ENCODE measurements at places on chromosomes 11 and 22.

GRCh38 chr22:25839755-25840154 lies 97.8 kb downstream of the MYO18B start:
- DNase-seq = no peak

DNA sequence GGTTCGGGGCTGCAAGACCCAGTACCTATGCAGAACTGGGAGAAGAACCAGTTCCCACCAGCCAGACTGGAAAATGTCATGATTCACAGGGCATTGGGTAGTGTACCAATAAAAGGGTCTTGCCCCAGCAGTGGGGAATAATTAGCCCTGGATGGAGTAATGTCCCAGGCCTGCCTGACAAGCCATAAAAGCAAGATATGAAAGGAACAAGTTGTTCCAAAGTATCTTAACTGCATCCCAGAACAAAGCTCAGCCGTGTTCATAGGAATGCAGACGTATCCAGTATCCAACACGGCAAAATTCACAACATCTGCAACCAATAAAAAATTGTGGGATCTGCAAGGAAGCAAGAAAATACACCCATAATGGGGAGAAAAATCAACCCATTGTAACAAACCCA lies 47.9 kb downstream of the ASCL2 start:
- DNase-seq = no peak

- no peak for DNase-seq
Measured at GRCh38 chr11:65151331-65151899, 17.1 kb upstream of the SYVN1 start.

DNA sequence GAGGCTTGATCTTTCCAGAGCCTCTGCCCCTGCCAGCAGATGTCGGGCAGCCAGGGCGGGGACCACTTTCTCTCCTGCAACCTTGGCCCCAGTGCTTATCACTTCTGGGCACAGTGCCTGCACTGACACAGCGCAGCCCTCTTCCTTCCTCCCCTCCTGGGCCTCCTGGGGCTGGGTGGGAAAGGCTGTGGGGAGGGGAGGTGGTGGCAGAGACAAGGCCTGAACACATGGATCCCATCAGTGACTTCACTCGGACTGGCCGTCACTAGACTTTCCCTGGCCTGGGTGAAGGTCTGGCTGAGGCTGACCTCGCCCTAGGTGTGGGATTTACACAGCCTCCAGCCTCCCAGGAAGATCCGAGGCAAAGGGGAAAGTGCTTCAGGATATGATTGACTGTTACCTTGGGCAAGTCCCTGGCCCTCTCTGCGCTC lies 68.1 kb downstream of the LRRC32 start:
- no peak for DNase-seq

DNA sequence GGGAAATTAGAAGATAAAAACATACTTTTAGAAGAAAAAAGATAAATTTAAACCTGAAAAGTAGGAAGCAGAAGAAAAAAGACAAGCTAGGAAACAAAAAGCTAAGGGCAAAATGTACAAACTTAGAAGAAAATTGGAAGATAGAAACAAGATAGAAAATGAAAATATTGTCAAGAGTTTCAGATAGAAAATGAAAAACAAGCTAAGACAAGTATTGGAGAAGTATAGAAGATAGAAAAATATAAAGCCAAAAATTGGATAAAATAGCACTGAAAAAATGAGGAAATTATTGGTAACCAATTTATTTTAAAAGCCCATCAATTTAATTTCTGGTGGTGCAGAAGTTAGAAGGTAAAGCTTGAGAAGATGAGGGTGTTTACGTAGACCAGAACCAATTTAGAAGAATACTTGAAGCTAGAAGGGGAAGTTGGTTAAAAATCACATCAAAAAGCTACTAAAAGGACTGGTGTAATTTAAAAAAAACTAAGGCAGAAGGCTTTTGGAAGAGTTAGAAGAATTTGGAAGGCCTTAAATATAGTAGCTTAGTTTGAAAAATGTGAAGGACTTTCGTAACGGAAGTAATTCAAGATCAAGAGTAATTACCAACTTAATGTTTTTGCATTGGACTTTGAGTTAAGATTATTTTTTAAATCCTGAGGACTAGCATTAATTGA lies 1.0 kb downstream of the MALAT1 start:
- DNase-seq = no peak

- no peak for DNase-seq
Measured at GRCh38 chr11:77096591-77097019, 6.0 kb upstream of the OMP start.

DNA sequence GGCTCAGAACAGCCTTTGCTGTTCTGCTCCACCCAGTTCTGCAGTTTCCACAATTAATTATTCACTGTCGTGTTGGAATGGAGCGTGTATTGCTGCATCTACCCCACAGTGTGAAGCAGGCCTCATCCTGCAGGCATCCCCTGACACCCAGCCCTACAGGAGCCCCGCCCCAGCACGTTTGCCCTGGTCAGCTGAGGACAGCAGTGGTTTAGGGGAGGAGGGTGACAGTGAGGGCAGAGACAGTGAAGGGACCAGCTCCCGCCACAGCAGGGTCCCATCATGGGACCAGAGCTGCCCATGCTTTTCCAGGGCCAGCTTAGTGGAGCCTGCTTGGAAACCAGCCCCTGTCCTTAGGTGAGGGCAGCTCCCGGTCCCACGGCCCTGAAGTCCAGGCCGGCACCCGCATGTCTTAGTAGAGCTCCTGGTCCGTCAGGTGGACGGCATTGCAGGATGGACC lies 273.0 kb downstream of the TBC1D22A start:
- no peak for DNase-seq

DNA sequence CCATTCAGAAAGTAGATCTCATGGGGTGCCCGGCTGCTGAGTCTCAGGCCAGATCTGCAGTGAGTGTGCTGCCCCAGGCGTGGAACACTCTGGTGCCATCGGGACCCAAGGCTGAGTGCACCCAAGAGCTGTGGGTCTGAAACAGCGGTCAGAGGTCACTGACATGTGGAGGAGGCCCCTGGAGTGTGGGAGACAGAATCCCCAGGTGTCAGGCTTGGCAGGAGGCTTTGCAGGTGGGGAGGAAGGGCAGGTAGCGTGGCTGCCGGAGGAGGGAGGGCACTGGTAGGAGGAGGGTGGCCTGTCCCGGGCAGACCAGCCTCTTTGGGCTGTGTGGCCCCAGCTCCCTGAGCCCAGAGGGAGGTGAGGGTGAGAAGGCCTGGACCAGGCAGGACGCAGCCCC lies 31.7 kb upstream of the KRTAP5-6 start:
- DNase-seq = no peak

DNA sequence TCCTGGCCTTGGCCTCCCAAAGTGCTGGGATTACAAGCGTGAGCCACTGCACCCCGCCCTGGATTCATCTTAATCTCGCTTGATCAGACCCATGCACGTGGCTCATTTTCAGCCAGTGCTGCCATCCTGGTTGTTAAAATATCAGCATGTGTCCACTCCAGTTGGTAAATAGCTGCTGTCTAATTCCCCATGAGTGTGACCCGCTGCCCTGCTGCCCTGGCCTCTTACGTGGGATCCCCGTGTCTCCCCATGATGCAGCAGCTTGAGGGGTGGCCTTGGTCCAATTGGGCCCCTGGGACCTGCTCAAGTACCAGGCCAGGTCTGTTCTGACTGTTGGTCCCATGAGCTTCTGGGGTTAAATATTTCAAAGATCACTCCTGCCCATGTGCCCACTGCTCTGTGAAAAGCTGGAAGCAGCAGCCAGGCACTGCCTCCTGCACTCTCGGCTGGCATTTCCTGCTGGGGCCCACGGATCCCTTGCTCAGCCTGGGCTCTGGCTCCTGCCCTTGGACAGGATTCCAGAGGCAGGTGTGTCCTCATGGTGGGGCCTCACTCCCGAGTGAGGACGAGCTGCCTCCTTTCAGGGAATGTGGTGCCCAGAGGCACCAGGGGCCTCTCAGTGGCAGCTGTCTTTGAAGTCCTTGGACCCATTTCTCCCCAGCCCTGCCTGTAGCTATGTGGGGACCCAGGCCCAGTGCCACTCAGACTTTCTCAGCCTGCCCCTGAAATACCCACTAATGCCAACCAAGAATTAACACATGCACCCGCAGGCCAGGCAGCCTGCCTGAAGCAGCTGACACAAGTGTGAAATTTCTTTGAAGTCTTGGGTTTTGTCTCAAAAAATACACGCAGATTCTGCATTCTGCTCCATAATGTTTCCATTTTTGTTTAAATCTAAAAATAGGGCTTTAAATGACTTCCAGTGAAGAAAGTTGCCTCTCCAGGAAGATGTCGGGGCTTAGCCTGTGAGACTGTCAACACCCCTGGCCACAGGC lies 38.1 kb upstream of the PRDM11 start:
- DNase-seq = no peak

DNA sequence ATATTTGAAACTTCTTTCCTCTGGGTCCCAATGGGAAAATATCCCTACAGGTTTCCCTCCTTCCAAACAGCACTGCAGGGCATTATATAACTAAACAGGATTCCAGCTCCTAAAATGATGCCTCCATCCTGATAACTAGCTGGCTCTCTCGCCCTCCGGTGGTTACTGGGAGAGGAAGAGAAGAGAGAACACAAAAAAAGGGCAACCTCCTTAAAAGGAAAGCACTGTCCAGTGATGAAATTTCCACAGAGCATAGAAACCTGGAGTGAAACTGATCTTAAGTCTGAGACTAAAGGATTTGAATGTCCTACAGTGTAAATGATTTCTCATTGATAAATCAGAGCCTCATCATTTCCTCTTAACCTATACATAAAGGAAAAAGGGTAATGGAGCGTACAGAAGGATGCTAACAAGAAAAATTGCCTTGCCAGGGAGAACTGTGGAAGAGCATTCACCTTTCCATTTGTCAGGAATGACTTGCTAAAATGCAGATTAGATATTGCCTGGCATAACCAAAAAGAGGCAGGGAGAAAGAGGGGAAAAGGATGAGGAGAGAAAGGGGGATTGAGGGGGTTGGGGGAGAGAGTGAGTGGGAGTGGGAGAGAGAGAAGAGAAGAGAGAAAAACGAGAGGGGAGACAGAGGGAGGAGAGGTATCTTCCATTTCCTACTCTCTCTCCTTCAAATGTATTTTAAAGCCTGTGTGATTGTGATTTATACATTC lies 121.3 kb downstream of the APOL5 start:
- DNase-seq = peak; percentile 31

- DNase-seq = no peak
Measured at GRCh38 chr11:33067294-33067693, 27.9 kb downstream of the TCP11L1 start.

DNA sequence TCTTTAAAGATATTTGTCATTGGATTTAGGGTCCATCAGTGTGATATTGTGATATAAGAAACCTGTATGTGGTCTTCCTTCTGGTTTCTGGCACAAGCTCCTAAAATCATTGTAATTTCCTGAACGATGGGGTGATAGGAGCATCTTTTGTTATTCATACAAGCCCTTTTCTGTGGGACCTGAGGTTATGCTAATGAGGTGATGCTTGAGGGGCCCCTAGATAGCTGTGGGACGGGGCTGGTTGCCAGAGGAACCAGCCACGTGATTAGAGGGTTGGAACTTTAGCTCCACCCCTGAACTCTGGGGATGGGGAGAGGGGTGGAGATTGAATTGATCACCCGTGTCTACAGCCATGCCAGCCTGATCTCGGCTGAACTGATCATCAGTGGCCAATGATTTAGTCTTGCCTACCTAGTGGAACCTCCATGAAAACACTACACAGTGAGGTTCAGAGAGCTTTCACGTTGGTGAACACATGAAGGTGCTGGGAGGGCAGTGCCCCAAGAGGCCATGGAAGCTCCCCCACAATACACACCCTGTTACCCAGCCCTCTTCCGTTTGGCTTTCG lies 62.8 kb downstream of the BCR start:
- DNase-seq = no peak

DNA sequence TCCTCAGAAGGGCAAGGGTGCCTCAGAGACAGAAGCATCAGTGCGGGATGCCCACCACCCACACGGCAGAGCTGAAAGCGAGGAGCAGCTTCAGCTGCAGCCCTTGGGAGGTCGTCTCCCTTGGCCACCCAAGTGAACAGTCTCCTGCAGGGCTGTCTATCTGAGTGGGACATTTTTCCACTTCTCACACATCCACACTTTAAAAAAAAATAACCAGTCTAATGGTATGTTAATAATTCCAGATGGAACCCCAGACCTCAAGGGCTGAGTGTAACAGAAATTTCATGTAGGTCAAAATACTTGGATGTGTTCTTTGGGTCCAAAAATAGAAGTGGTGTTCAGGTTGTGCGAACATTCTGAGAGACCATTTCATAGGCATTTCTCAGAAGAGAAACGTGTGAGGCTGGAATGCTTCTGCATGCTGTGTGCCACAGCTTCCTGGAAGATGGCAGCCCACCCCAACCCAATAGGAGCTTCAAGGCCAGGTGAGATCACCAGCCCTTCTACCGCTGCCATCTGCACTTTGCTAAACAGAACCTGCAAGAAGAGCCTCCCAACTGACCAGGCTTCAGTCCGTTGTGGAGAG lies 623.2 kb downstream of the OPCML start:
- no peak for DNase-seq

DNA sequence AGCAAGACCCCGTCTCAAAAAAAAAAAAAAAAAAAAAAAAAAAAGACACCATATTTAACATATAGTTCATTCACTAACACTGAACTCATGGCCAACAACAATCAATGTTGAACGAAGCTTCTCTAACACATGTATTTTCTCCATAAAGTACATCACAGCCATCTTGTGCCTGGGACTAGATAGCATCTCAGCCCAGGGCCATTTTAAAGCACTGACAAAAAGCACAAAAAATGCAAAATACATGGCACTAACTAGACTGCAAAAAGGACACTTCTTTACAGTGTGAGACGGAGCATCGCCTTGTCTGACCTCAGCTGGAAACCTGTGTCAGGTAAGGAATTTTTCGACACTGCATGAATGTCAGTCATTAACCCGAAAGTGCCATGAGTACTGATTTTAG lies 23.3 kb downstream of the KIAA0930 start:
- DNase-seq = no peak

- DNase-seq = no peak
Measured at GRCh38 chr11:85661972-85662664, 2.8 kb downstream of the CREBZF start.

- DNase-seq = no peak
Measured at GRCh38 chr11:72860592-72860991, 46.4 kb downstream of the ATG16L2 start.

DNA sequence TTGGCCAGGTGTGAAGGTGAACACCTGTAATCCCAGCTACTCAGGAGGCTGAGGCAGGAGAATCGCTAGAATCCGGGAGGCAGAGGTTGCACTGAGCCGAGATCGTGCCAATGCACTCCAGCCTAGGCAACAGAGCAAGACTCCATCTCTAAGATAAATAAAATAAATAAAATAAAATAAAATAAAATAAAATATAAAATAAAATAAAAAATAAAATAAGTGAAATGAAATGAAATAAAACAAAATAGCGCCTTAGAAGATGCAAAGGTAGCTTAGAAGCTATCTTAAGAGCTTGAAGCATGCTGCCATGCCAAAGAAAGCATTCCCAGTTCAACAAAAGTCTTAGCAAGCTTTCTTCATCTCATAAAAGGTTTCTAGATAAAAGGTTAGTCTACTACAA lies 6.9 kb upstream of the APOBEC3C start:
- DNase-seq = no peak
